Right renal pelvis (tissue), 4 donors: ENCODE measurements at places on chromosomes 1 and 21. TPM values are rescaled to one million over a fixed set of nuclear protein-coding genes. Genes with fewer than 3 reads are reported as not detected.

GRCh38 chr1:159008744-159009188 lies 941 bp upstream of the IFI16 start:
- DNase-seq = no peak

- DNase-seq = no peak
Observed at GRCh38 chr21:17386498-17386897, 126.3 kb upstream of the CXADR start.

- DNase-seq = no peak
Observed at GRCh38 chr1:18091660-18092446, 15.7 kb upstream of the IGSF21 start.

GRCh38 chr21:14901482-14901958 lies 163.3 kb downstream of the NRIP1 start:
- DNase-seq = no peak

GRCh38 chr1:212582291-212582690 lies 26.3 kb upstream of the ATF3 start:
- DNase-seq = no peak

DNA sequence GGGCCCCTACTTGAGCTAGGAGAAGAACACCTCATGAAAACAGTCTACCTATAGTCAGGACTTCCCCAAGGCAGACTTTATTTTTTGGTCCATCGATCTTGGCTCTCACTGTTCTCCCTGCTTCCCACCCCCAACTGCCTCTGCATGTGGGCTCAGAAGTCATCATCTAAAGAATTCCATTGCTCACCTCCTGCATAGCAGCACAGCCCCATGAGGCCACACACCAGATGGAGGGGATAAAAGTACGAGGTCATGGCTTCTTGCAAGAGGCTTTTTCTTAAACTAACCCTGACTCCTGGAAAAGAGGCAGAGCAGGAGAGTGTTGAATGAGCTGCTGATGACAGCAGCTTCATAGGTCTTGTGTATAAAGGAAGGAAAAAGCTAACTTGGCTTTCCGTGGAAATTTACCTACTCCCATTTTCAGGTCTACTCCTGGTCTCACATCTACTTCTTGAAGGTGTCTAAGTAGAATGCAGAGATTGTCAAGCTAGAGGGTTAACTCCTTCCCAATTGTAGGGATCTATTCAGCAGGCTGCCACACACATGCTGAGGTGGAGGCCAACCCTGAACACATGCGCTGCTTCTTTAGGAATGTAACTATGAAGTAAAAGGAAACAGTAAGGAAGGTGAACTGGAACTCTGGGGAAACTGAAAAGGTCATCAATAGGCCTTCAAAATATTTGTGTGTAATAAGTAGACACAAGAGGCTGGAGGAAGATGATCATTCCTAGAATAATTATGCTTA lies 18.7 kb downstream of the WNT2B start:
- DNase-seq = no peak

GRCh38 chr1:93638307-93638847 lies 43.3 kb downstream of the BCAR3 start:
- DNase-seq = no peak

DNA sequence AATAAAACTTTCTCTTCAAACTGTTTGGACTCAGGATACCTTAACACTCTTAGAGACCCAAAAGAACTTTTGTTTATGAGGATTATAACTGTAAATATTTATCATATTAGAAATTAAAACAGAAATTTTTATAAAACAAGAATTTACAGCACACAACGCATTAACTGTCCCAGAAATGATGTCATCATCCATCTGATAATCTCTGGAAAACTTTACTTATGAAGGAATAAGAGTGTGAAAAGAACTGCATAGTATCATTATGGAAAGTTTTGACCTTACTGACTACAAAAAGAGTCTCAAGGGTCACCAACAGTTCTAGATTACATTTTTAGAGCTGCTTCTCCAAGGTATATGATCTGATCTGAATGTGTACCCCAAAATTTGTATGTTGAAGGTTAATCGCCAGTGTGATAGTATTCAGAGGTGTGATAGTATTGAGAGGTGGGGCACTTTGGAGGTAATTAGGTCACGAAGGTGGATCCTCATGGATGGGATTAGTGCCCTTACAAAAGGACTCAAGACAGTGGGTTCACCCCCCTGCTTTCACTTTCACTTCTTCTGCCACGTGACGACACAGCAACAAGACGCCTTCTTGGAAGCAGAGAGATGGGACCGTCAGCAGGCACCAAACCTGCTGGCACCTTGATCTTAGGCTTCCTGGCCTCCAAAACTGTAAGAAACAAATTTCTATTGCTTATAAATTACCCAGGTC lies 95.7 kb upstream of the NR5A2 start:
- no peak for DNase-seq

DNA sequence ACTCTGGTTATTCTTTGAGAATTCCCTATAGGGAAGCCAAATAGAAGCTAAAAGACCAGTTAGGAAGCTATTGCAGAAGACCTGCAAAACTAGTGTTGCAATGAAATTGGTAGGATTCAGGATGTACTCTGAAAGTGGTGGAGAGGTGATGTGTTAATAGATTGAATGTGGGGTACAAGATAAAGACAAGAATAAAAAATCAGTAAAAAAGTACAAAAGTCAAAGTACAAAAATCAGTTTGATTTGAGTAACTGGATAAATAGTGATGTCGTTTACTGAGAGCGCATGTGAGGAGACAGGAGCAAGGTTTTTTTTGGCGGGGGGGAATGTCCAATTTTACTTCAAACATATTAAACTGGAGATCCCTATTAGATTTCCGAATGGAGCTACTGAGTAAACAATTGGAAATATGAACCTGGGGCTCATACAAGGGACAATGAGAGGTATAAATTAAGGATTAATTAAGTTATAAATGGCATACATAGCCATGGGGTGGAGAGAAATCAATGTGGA lies 2.5 kb upstream of the DCAF8 start:
- no peak for DNase-seq

DNA sequence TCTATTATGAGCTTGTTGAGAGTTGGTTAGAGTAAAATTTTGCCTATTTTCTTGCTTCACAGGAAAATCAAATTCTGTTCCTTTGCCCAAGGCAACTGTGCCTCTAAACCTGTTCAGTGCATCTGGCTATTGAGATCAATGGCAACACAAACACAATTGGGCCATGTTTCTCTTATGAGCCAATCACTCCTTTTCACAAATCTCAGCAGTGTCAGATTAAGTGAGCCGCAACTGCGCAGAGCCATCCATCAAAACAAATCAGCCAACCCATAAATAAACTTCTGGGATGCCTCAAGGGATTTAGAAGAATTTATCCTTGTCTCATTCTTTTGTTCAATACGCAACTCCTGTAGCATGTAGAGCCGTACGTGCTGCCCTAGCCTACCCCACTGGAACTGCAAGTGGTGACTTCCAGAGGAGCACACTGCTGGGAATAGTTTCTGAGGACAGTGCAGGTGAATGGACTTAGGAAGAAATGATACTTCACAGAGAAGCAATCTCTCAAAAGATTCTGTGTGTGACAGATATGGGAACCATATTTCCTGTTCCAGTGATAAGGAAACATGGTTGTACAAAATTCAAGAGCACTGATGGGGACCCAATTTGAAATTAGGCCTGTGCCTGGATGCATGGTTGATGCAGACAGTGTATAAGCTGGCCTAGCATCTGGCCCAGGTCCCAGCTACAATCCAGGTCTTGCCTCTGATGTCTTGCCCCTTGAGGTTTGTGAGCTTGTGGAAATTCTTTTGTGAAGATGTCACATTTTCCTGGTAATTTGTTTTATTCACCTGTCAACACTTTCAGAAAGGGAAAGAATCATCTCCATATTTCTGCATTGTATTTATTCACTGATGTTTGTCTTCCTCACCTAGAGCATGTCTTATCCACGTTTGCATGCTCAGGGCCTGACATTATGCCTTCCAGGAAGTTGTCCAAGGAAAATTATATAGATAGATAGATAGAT lies 166.2 kb downstream of the URB2 start:
- DNase-seq = no peak

DNA sequence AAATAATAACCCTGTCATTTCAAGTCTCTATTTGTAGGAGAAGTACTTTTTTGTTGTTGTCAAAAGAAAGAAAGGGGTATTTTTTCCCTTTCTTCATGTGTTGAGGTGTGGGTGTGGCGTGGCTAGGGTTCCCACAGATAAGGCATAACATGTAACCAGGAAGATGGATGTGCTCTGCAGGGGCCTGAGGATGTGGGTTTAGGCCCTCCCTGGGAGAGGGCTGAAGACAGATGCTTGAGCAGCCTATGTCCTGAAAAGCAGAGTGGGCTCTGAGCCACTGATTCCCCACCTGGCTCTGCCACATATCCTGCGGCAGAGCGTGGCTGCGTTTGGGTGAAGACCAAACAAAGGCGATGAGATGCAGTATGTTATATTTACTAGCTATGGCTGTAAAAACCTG lies 13.9 kb upstream of the ADAR start:
- no peak for DNase-seq

The GPR25 gene
- not detected for polyA plus RNA-seq

The RERE gene
- 184 TPM for polyA plus RNA-seq

The RGS16 gene
- polyA plus RNA-seq = 0.94 TPM

The OLIG2 gene
- polyA plus RNA-seq = not detected

The LCA5L gene
- polyA plus RNA-seq = 3.8 TPM
